Osteocyte (in vitro differentiated cells): ENCODE measurements at places on chromosomes 6 and 20. TPM values are rescaled to one million over a fixed set of nuclear protein-coding genes. Genes with fewer than 3 reads are reported as not detected.

DNA sequence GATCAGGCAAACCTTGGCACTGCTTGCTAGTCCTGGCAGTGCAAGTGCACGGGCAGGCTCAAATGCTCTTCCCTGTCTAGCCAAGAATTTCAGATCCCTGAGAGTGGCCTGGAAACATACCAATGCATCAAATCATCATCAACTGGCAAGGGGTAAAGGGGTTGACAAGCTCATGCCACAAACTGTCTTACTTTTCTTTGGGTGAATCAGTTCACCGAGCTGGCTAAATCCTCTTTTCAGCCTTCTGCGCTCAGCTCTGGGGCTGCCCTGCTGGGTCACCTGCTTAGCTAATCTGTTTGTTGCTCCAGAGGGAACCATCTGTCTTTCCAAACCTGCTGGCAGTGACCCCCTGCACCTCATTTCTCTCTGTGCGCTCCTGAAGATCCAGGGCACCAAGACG, 59.5 kb downstream of the LYRM4 start:
- H3K27me3 ChIP-seq: no peaks in the 10 kb centered on the region
- no peaks in the 10 kb centered on the region for H3K36me3 ChIP-seq
- DNase-seq: no peak
- H3K27ac ChIP-seq: no peak overlapping the region
- no peak overlapping the region for H3K4me3 ChIP-seq

- H3K27me3 ChIP-seq: peaks cover 10% of the 10 kb centered on the region
- H3K36me3 ChIP-seq: no peaks in the 10 kb centered on the region
- no peak for DNase-seq
- H3K4me1 ChIP-seq: peaks cover 13% of the 10 kb centered on the region
- H3K4me3 ChIP-seq: peak overlapping the region; percentile 83
- no peak overlapping the region for H3K27ac ChIP-seq
Measured at GRCh38 chr6:13485923-13486562, 1.4 kb downstream of the GFOD1 start.

Gene MYH7B
- 0.18 and 0.86 TPM in 2 replicates for total RNA-seq

DNA sequence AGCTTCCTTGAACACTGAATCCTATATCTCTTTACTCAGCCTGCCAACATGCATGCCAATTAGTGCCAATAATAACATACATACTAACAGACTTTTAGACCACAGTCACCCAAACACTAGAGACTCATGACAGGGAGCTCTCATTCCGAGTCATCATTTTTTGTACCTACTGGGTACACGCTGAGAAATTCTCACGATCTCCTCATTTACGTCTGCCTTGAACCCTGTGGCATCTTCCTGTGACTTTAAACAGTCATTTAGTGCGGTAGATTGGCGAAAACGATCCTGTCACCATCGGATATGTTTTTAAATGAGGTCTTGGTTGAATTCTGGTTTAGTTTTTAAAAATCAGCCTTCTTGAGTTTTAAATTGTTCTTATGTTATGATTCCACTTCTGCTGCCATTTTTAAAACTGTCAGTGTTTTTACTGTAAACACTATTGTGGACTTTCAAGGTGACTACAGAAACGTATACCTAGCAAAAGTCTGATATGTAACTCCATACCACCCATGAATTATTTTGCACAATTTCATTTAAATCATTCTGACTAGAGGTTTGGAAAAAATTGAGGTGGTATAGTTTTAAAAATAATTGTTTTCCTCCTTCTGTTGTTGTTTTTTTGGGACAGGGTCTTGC, 275.4 kb downstream of the TSHZ2 start:
- no peak overlapping the region for H3K27ac ChIP-seq
- no peaks in the 10 kb centered on the region for H3K4me1 ChIP-seq
- H3K27me3 ChIP-seq: no peaks in the 10 kb centered on the region

Gene AMD1
- total RNA-seq: 34.0 and 38.7 TPM in 2 replicates

DNA sequence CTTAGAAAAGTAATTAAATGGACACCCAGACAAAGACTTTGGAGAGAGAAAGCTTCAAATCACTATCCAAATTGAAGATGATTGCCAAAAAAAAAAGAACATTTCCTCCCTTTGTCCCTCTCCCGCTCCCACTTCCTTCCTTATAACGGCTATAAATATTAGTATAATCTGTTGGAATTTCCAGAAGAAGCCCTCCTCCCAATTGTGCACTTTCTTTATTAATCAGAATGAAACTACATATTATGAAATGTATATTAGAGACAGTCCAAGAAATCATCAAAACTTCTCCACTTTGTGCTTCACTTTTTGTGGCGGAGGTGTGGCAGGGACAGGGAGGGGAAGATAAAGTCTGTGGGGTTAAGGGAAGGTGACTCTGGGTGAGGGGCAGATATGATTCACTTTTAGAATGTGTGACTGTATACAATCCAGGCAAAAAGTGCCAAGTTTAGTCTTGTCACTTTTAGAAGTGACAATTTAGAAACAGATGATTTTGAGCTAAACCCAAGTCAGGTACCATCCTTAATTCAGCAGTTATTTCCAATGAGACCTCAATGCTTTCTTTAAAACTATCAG, 195.0 kb upstream of the MARCKS start:
- DNase-seq: no peak
- no peak overlapping the region for H3K27ac ChIP-seq
- no peaks in the 10 kb centered on the region for H3K36me3 ChIP-seq
- H3K27me3 ChIP-seq: no peaks in the 10 kb centered on the region
- H3K4me3 ChIP-seq: no peak overlapping the region
- H3K4me1 ChIP-seq: no peaks in the 10 kb centered on the region

DNA sequence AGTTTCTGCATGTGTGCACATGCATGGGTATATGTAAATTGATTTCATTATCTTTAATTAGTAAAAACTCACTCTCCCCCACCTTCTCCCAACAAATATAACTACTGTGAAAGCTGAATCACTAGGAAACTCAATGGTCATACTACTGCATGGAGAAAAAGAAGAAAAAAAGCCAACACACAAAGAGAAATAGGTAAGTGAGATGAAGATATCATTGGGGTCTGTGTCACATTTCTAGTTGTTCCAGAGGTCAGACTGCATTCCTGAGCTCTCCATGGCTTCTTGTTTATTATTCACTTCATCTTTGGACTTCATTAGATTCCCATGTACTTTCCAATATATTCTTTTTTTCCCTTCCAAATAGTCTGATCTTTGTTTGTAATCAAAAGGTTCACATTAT, 98.2 kb downstream of the PTPRK start:
- H3K4me3 ChIP-seq: no peak overlapping the region
- DNase-seq: no peak
- H3K36me3 ChIP-seq: peaks cover 22% of the 10 kb centered on the region

Gene COL12A1
- 2,335 and 2,423 TPM in 2 replicates for total RNA-seq
